ENCODE measurements at places on chromosomes 3 and 15.

DNA sequence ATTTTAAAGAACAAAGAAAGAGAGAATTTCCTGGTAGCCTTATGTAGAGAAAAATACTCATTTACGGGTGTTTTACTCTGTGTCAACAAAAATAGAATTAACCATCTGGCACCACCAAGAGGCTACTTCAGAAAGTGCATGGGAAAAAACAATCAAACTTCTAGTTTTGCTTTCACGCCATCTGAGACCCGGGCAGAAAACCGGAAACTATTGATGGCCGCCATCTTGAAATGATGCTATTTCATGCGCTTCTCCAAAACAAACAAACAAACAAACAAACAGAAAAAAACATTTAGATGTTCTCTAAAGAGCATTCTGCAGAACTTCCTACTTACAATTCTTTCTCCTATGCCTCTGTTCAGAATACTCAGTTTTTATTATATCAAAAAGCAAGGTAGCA, 49.4 kb upstream of the SYNPR start:
- DNase-seq, result no peak

DNA sequence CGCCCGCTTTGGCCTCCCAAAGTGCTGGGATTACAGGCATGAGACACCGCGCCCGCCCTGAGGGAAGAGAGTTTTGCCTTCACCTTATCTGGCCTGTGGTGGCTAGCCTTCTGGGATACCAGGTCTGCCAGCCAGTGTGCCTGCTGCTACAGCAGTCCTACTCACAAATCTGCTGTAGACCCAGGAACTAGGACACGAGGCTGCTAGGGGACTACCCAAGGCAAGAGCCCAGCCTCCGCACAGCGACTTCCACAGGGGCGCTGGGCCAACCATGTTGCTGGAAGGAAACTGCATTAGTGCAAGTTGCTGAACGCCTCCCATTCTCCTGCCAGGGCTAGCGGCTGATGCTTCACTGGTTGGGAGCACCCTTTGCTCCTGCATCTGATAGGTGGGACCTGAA, 53.7 kb downstream of the DHX30 start:
- DNase-seq, result no peak

- no peak for DNase-seq
These were observed 68.5 kb downstream of the WWTR1 start for GRCh38 chr3:149589332-149589731.

DNA sequence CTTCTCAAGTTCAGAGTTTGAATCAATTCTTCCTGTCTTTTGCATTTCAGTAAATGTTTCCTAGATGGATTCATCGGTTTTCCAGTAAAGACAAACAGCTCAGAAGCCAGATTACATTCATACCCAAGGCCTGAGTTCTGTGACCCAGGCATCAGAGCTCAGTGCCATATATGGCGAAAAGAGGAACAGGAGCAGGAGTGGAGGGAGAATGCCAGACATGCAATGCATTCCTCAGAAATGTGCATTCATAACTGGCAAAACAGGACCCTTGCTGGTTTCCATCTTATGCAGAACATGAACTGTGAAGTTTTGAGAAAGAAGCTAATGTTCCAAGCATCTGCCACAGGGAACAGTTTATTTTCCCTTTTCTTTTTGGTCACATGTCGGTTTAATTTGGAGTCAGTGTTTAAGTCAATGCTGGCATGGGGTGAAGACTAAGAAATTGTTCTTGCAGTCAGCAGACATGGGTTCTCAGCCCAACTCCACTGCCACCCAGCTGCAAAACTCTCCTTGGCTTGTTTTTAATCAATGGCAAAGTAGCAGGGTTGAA, 116.5 kb downstream of the LPP start:
- no peak for DNase-seq

DNA sequence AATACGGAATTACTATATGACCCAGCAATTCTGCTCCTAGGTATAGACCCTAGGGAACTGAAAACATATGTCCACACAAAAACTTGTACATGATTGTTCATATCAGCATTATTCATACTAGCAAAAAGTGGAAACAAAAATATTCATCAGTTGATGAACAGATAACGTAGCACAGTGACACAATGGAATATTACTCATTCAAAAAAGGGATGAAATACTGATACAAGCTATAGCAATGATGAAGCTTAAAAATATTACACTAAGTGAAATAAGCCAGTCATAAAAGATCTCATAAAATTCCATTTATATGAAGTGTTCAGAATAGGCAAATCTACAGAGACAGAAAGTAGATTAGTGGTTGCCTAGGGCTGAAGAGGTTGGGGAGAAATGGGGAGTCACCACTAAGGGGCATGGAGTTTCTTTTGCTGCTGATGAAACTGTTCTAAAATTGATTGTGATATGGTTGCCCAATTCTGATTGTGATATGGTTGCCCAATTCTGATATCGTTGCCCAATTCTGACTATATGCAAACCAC, 10.5 kb downstream of the C15orf61 start:
- DNase-seq, result no peak

DNA sequence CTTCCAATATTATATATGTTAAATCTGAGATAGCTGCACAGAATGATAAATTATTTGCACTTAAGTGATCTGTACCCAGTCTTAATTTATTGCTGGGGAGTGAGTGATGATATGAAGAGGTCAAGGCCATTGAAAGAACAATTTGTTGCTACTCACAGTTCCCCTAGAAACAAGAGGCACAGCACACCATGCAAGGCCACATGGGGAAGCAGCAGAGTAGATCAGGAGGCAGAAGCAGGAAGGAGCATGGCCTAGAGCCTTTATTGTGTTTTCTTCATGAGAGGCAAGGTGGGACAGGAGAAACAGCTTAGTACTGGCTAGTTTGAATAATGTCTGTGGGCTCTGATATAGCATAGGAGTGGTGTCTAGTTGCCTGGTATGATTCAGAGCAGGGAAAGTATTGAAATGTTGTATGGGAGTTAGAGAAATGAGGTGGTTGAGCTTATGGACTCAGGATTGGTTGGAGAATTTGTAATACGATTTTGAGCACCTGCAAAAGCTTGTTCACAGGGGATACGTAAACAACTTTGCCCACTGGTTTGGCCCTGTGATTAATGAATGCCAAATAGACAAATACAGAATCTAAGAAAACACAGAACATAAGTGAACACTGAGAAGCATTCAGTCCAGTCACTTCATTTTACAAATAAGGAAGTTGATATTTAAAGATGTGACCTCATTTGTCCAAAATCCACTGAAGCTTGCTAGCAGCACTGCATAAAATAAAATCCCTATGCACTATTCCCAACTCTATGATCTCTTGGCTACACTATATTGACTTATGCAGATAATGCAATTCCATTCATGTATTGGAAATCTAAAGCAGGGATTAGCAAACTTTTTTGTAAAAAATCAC, 71.7 kb downstream of the TMCO5A start:
- no peak for DNase-seq

- DNase-seq, result no peak
These were observed 1.4 kb upstream of the CLEC3B start for GRCh38 chr3:45024542-45025255.

GRCh38 chr3:33799202-33799551, 747 bp downstream of the PDCD6IP start:
- no peak for DNase-seq

- no peak for DNase-seq
These were observed 39.2 kb downstream of the LRRC49 start for GRCh38 chr15:70931821-70932220.

GRCh38 chr15:41968701-41969100, 3.7 kb downstream of the EHD4 start:
- DNase-seq, result no peak

DNA sequence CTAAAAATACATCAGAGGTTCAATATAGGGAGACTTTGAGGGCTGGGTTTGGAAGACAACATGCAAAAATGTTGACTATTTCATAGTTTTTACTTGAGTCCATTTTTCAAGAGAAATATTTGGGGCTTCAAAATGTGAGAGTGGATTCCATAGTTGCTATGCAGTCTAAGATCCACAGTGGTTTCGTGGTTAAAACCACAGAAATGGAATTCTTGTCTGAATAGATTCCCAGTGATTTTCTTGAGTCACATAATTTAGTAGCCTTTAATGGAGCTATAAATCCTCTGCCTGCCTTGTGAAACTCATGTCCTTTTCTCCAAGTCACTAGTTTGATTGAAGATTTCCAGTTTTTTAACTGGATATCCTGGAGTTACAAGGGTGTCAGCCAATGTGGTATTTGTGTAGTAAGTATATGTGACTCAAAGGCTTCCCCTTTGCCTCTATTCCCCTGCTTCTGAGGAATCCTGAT, 94.7 kb upstream of the RBMS3 start:
- no peak for DNase-seq

- DNase-seq, result no peak
These were observed 34.8 kb downstream of the LRRFIP2 start for GRCh38 chr3:37139567-37140052.

DNA sequence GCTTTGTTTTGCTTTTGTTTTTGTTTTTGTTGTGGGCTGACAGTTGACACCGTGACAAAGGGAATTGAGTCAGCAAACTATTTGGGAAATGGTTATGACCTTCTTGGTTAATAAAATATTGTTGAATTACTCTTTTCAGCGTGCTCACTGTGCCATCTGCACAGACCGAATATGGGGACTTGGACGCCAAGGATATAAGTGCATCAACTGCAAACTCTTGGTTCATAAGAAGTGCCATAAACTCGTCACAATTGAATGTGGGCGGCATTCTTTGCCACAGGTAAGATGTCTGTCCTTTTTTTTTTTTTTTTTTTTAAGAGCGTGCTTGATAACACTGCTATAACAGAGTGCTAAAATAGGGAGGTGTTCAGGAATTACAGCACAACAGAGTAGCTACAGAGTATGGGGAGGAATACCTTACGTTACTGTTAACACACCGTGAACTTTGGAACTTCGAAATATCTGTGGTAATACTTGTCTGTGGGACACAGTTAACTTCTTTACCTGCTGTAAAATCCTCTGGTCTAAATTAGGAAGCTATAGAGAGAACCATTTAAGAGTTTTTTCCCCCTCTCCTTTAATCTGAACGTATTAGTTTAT, 48.2 kb downstream of the PRKCI start:
- no peak for DNase-seq

DNA sequence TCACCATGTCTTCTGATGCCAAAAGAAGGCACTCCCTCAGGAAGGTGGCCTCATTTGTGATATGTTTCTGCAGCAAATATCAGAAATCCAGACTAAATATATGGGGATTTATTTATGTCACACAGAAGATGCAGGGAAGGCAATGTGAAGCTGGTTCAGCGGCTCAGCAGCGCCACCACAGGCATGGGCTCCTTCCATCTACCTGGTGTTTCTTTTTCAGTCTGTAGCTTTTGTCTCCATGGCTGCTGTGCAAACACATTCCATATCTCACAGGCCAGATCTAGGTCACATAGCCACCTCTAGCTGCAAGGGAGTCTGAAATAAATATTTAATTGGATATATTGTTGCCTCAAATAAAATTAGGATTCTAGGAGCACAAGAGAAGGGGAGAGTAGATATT, 502.1 kb upstream of the IL12A start:
- DNase-seq, result no peak

- no peak for DNase-seq
These were observed 24.9 kb downstream of the TXNRD3 start for GRCh38 chr3:126630020-126630419.

DNA sequence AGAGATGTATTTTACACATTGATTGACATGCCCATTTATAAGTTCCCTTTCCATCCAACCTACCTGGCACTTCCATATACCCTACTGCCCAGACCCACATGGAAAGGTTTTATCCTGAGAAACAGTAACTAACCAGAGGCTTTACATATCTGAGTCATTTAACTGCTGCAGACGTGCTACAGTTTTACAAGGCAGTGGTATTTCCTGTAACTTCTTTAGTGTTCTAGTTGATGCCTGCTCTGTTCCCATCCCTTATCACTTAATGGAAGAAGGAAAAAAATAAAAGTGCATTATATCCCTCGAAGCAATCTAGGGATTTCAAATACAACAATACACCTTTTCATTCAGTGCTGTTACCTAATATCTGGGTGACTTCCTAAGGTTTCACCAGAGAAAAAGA, 107.1 kb downstream of the TMCO5A start:
- no peak for DNase-seq

DNA sequence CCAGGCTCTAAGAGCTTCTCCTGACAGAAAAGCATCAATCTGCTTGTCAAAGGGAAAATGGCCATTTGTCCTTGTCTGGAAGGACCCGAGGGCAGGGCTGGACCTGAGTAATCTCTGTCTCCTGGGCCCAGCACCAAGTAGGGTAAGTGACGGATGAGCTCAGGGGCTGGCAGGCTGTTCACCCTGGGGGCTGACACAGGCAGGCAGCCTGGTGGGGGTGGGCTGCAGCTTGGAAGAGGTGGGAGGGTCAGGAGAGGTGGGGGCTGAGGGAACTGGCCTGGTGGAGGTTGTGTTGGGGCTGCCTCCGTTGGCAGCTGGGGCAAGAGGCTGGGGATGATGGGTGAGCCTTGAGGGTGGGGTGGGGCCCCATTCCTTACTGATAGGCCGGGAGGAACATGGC, 42.3 kb upstream of the ADPGK start:
- no peak for DNase-seq

DNA sequence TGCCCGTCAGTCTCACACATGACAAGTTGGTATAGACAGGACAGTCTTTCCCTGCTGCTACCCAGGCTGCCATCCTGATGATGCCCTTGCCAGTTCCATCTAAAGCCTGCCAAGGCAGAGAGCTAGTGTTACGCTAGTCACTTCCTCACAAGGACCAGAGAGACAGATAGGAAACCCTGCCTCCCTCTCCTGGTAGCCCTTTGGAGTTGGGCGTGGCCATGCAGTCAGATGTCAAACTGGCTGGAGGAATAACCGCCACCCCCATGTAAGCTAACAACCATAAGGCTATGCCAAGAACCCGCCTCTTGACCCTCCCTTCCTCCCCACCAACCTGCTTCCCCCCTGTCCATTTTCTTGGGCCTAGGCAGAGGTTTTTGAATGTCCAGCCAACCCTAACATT, 2.8 kb downstream of the TMEM115 start:
- DNase-seq, result no peak

DNA sequence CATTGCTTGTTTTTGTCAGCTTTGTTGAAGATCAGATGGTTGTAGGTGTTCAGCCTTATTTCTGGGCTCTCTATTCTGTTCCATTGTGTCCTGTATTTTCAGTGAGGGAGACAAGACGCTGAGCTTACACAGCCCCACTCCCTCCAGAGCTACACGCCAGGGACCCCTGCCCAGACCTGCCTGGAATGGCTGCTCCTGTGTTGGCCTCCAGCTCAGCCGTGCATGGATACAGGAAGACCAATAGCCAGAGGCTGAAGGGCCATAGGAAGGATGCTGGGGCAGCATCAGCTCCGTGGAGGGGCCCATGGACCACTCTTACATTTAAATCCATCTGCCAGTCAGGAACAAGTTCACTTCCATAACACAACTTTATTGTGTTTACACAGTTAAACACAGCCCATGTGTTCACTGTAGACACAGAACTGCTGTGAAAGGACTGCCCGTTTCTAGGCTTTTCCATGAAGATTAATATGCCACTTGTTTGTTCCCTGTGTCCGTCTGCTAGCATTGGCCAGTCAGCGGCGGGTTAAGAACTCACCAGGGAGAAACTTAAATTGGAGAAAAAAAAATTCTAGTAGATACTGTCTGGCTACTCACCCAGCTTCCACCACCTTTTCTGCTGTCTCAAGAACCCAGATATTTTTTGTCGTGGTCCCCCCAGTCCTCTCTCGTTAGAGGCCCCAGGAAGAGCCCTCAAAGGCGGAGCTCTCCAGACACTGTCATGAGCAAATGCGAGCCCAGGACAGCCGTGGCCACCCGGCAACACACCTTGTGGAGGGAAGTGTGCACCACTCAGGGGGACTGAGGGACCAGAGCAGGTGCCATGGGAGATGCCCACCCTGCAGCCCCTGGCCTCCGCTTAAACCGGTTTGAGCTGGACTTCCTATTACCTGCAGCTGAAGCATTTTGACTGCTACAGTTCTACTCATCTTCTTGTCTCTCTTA, 142.3 kb upstream of the MEF2A start:
- no peak for DNase-seq
